ENCODE measurements at places on chromosomes 1 and 21. TPM values are rescaled to one million over a fixed set of nuclear protein-coding genes. Genes with fewer than 3 reads are reported as not detected.

DNA sequence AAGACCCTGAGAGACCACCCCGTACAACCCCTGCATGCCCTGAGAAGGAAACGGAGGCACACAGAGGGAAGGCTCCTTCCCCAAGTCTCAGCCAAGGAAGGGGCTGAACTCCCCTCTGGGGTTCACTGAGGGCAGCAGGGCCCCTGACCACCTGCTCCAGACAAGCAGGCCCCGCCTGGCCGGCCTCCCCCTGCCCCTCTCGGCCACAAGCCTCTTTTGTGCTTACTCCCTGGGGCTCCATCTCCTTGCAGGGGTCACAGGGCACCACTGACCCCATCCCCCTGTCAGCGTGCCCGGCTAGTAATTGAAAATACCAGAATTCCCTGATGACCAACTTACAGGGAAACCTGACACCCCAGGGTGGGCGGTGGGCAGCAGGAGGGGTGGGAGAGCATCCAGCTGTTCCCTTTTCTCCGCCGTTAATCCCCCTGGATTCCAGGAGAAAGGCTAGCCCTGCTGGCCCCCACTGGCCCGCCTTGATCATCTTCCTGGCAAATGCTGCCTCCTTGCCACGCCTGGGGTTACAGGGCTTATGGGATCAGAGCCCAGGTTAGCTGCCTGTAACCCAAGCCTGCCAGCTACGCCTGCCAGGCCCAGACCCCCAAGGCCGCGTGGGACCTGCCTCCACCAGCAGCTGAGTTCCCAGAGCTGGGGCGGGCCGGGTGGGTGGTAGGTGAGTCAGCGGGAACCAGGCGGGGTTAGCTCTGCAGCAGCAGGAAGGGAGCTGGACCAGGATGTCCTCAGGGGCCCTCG lies 96.1 kb downstream of the LACTBL1 start:
- peak; percentile 59 for DNase-seq

GRCh38 chr1:236103059-236103458 lies 38.2 kb upstream of the NID1 start:
- no peak for DNase-seq

DNA sequence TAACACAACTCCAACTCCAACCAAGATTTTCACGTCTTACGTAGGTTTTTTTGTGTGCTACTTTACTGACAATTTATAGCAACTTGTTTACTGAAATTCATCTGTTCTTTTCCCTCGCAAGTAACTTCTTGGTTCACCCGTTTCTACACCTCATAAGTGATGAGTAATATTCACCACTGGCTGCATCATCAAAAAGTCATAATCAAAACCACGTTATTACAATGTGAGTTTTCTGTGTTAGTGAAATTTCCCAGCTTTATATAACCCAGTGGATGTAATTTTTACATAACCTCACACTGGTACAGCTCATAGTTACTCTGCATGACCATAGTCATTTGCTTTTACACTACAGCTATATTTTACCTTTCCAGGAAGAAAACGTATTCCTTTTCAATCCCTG lies 401.1 kb upstream of the LYPLAL1 start:
- no peak for DNase-seq

DNA sequence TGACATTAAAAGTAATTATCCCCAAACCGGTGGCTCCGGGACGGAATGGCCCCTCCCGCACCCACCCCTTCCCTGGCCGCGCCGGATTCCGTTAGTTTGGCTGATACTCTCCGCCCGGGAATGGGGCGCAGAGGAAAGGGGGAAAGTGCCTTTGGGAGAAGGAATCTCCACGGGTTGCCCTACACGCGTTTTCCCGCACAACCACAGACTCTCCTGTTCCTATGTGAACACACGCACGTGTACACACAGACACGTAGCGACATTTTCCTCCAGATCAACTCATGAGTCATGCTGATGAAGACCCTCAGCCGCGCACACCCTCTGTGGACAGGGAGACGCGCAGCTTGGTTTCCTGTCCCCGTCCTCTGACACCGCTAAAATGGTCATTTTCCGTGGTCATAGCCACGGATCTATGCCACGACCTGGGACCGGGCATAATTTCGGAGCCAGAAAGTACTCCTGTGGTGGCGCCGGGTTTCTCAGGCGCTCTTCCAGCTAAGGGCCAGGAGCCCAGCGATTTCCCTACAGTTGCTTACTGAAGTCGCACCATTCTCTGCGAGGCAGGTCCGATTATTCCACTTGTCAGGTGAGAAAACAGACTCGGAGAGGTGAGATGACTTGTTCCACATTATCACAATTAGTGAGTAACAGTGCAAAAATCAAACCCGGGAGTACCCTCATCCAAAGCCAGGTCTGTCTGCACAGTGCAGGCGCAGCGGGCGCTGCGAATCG lies 4.0 kb upstream of the DMRTA2 start:
- DNase-seq, result no peak

DNA sequence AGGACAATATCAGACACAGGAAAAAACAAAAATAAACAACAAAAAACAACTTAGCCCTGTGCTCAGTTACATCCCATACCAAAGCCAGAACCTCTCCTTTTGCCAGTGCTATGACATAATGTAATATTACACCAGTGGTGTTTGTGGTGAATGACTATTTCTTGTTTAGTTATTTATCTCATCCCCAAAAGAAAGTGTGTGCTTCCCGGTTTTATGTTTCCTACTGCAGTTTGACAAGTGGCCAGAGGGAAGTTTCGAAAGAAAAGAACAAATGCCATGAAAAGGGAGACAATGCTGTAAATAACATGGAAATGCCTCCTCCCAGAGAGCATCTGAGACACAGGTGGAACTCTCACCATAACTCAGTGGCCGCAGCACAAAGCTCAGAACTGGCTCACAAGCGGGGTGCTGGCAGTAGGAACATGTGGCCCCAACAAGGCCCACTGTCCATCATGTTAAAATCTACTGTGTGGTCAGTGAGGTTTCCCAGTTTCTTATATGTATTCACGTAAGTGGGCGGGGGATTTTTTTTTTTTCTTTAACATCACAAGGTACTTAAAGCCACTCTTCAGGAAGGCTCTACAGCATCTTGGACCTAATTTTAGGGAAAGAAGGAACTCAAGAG lies 158.2 kb downstream of the BARHL2 start:
- DNase-seq, result no peak

DNA sequence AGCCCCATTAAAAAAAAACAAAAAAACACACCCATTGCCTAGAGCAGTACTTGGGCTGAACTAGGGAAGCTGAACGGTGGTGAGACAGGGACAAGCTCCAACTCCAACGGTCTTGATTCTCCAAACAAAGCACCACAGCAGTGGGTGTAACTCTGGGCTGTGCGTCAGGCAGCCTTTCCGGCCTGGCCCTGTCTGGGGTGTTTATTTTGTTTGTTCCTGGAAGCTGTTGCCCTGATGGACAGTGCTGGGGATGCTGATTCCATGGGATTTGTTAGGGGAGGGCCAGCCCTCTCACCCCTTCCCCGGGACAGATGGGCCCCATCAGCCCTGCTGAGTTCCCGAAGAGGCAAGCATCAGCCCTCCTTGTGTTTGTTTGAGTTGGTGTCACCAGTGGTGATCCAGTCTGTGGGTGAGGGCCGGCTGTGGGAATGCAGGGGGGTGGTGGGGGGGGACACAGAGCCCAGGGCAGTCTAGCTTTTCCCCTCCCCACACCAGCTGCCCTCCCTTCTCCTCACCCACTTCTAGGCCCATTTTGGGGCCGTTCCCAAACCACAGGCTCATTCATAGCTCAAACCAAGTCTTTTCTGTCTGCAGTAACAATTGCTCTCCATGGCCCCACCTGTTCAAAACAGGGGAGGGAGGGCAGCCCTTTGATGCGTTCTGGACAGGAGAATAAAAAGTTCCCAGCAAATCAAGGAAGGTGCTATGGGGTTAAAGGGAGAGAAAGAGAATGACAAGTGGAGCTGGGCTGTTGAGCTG lies 4.5 kb downstream of the WNT2B start:
- DNase-seq, result no peak

DNA sequence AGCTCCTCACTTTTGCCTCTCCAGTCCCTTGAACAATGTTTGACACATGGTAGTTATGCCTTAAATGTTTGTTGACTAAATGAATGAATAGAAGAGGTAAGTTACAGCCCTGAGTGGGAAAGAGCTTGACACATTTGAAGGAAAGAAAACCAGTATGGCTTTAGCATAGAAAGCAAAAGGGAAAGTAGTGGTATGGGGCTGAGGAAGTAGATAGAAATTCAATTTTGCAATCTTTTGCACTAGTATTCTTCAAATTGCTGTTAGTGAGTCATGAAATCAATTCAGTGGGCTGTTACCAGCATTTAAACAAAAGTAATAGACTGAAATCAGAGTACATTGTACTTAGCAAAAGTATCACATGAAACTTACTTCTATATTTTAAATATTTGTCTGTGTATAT lies 21.1 kb downstream of the PLA2G4A start:
- DNase-seq, result no peak

DNA sequence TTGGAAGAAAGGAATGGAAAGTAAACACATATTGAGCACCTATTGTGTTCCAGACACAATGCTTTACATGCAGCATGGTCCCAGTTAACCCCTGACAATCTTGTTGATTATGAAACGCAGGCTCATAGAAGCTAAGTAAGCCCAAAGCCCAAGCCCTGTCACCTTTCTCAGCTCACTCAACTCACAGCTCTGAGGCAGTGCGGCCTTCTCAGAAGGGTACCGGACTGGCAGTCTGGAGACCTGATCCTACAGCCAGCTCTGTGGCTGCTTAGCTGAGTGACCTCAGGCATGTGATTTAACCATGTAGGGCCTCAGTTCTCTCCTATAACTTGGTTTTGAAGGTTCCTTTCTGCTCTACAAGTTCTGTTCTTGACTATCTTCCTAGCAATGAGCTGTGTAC lies 464 bp upstream of the RNASEL start:
- DNase-seq, result no peak

Gene FMO2
- 15.4 TPM for total RNA-seq

Gene LRRC38
- not detected for total RNA-seq

Gene RNU1-2
- total RNA-seq, result under 0.01 TPM

Gene DMBX1
- 1.4 TPM for total RNA-seq

Gene ANKRD34A
- not detected for total RNA-seq

Gene UMODL1
- total RNA-seq, result 0.48 TPM

Gene TMPRSS3
- total RNA-seq, result 1.7 TPM

Gene SSR2
- 355 TPM for total RNA-seq

Gene ST6GALNAC3
- 7.2 TPM for total RNA-seq

Gene AQP10
- not detected for total RNA-seq

Gene ATP1A2
- total RNA-seq, result 11.1 TPM

All from umbilical cord (tissue), 2 donors.